HCT116 (cell line): ENCODE measurements at places on chromosomes 11 and 22. TPM values are rescaled to one million over a fixed set of nuclear protein-coding genes. Genes with fewer than 3 reads are reported as not detected.

The GRIA4 gene
- not detected for total RNA-seq

GRCh38 chr22:23604939-23605712 is 25.0 kb upstream of the IGLL1 start:
- H3K4me3 ChIP-seq, result no peak overlapping the region
- no peak for DNase-seq
- no peaks in the 10 kb centered on the region for H3K36me3 ChIP-seq

The NAALAD2 gene
- not detected for total RNA-seq

- no peaks in the 10 kb centered on the region for H3K27me3 ChIP-seq
- H3K4me3 ChIP-seq, result no peak overlapping the region
- no peaks in the 10 kb centered on the region for H3K4me1 ChIP-seq
- H3K36me3 ChIP-seq, result no peaks in the 10 kb centered on the region
These were observed 13.4 kb upstream of the HYLS1 start for GRCh38 chr11:125873881-125874555.

The SYNGR1 gene
- total RNA-seq, result 20.7 TPM

GRCh38 chr11:91978747-91979146 is 245.9 kb upstream of the FAT3 start:
- no peaks in the 10 kb centered on the region for H3K4me1 ChIP-seq
- no peaks in the 10 kb centered on the region for H3K27me3 ChIP-seq
- H3K27ac ChIP-seq, result no peak overlapping the region
- DNase-seq, result no peak

The SPON1 gene
- total RNA-seq, result 0.17 TPM

DNA sequence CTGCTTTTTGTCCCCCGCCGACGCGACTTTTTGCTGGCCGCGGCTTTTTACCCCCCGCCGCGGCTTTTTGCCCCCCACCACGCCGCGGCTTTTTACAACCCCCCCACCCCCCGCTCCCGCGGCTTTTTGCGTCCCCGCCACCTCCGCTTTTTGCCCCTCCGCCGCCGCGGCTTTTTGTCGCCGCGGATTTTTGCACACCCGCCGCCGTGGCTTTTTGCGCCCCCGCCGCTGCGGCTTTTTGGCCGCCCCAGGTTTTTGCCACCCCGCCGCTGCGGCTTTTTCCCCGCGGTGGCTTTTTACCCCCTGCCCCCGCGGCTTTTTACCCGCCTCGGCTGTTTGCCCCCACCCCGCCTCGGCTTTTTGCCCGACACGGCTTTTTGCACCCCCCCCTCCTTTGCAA is 205.5 kb downstream of the CCT8L2 start:
- DNase-seq, result no peak
- no peaks in the 10 kb centered on the region for H3K36me3 ChIP-seq
- no peak overlapping the region for H3K4me3 ChIP-seq

The IL10RA gene
- total RNA-seq, result 1.7 TPM

The BDNF gene
- total RNA-seq, result 22.0 TPM

DNA sequence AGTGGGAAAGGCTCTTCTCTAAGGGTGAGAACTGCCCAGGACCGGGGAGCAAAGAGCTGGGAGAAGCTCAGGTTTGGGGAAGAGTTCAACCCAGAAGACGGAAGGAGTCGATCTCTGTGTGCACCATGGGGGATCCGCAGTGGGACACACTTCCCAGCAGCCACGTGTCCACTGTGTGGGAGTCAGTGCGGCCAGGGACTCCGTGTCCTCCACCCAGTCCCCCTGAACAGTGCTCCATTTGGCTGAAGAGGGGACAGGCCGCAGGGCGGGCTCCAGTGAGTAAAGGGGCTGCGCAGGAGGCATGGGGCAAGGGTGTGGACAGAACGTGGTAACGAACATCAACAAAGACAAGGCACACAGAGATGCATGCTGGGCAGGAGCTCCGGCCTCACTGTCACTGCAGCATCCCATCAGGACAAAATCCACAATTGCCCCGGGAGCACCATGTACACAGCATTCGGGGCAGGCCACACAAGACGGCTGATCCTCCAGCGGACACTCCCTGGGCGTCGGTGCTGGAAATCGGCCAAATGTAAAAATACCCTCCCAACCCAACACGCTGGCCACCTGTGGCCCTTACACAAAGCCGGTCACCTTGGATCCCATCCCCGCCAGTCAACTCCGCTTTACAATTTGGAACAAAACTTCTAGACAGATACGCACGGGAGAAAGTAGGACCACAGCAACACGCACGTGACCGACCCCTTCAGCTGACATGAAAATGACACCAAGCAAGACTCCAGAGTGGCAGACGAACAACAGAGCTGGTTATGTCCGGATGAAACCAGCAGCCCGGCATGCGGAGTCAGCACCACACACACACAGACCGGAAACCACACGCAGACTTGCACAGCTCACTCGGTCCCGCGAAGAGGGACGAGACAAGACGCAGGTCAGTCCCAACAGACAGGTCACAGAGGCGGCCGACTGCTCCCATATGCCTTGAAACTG is 366.8 kb downstream of the SHANK2 start:
- H3K27me3 ChIP-seq, result no peaks in the 10 kb centered on the region
- H3K27ac ChIP-seq, result no peak overlapping the region
- H3K36me3 ChIP-seq, result no peaks in the 10 kb centered on the region
- H3K4me3 ChIP-seq, result no peak overlapping the region
- no peak for DNase-seq

GRCh38 chr11:16813126-16813525 is 74.7 kb downstream of the C11orf58 start:
- no peak overlapping the region for H3K4me3 ChIP-seq
- no peaks in the 10 kb centered on the region for H3K36me3 ChIP-seq
- H3K27ac ChIP-seq, result no peak overlapping the region
- DNase-seq, result no peak
- H3K27me3 ChIP-seq, result no peaks in the 10 kb centered on the region

- H3K4me1 ChIP-seq, result no peaks in the 10 kb centered on the region
- H3K4me3 ChIP-seq, result no peak overlapping the region
- peaks cover 2% of the 10 kb centered on the region; the same call in 1 of the 2 replicates for H3K27me3 ChIP-seq
- no peaks in the 10 kb centered on the region for H3K36me3 ChIP-seq
These were observed 62.6 kb upstream of the WT1 start for GRCh38 chr11:32497951-32498350.

DNA sequence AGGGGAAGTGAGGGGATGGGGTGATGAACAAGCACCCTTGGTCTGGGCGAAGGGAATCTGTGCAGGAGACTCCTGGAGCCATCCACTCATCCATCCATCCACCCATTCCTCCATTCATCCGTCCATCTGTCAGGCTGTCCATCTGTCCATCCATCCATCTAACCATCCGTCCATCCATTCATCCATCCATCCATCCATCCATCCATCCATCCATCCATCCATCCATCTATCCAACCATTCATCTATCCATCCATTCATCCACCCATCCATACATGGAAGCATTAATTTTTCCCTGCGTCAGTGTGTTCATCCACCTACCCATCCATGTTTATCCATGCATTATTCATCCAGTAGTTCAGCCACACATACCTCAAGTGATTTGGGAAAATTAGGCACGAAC is 32.0 kb downstream of the WNT11 start:
- H3K4me1 ChIP-seq, result no peaks in the 10 kb centered on the region
- H3K27ac ChIP-seq, result no peak overlapping the region
- no peaks in the 10 kb centered on the region for H3K36me3 ChIP-seq
